Mucosa of gallbladder (tissue), 1 donor: ENCODE measurements at places on chromosomes 4 and X. TPM values are rescaled to one million over a fixed set of nuclear protein-coding genes. Genes with fewer than 3 reads are reported as not detected.

Gene GAGE12J
- not detected for total RNA-seq

Gene CORIN
- 6.6 TPM for total RNA-seq

Gene OTUD6A
- total RNA-seq = not detected

Gene SPANXC
- not detected for total RNA-seq

Gene FAM47E
- total RNA-seq = 13.8 TPM

Gene ZNF518B
- total RNA-seq = 23.7 TPM

Gene TRPC3
- 14.1 TPM for total RNA-seq

Gene ADH4
- 1.2 TPM for total RNA-seq

Gene HEPH
- 50.8 TPM for total RNA-seq

Gene MAGEC1
- not detected for total RNA-seq

Gene MAGEA12
- not detected for total RNA-seq

Gene UGT8
- 72.8 TPM for total RNA-seq

Gene SOD3
- total RNA-seq = 86.8 TPM

Gene AADAT
- 2.4 TPM for total RNA-seq

Gene BEX1
- total RNA-seq = 3.8 TPM

Gene PHEX
- total RNA-seq = 1.1 TPM

Gene CT83
- total RNA-seq = not detected

Gene ANXA3
- 41.9 TPM for total RNA-seq

Gene DIPK2B
- total RNA-seq = 7.1 TPM

Gene ASB11
- not detected for total RNA-seq

Gene GPM6B
- total RNA-seq = 6.8 TPM

Gene VCX3A
- total RNA-seq = not detected

Gene CXCL11
- total RNA-seq = not detected

Gene FRAS1
- total RNA-seq = 6.8 TPM

Gene NPY1R
- total RNA-seq = 6.3 TPM

Gene RELL1
- 33.8 TPM for total RNA-seq

Gene TEX13D
- total RNA-seq = not detected

Gene RNF113A
- total RNA-seq = 14.0 TPM
